ENCODE measurements at places on chromosomes 4 and X.
A peak's percentile ranks its signal among the peaks of the same experiment; 100 is the strongest.

DNA sequence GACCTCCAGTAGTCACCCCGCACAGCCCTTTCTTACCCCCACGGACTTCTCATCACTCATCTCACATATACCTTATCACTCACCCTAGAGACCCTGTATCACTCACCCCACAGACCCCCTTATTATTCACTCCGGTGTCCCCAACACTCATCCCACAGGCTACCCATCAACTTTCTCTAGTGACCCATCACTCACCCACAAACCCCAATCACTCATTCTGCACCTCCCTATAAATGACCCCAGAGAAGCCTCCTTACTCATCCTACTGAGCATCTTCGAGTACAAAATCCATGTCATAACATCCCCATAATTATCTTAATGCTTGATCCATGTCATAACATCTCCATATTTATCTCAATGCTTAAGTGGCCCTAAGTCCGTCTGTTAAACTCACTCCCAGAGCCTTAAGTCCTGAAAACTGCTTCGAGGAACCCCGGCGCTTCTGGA is 934 bp downstream of the ZNF41 start:
- DNase-seq = no peak

- no peak for DNase-seq
Measured at GRCh38 chr4:6768539-6768905, 14.0 kb upstream of the KIAA0232 start.

GRCh38 chr4:41360921-41361793 is 104.4 kb downstream of the UCHL1 start:
- no peak for DNase-seq

GRCh38 chrX:40174001-40174853 is 76.5 kb upstream of the BCOR start:
- no peak for DNase-seq

DNA sequence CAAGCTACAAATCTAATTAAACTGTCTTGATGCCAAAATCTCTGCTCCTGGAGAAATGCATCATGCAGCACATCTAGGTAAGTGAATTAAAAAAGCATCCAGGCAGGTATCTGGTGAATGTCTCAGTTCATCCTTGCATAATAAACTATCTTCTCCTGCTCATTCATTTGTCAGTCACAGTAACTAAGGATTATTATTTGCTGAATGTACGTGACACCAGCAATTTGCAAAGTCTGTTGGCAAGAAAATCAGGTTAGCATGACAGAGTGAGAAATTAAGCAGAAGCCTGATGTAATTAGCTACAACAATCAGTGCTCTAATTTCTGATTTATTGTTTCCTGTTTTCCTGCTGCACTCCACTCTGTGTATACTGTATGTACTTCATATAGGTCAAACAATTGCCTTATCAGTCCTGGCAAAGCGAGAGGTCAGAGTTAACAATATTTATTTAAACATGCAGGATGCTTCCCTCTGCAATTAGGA is 213.6 kb downstream of the FBXO8 start:
- no peak for DNase-seq

- peak; percentile 71 for DNase-seq
Measured at GRCh38 chr4:87026800-87027495, 92.1 kb downstream of the AFF1 start.

GRCh38 chr4:69984030-69984443 is 11.7 kb upstream of the STATH start:
- DNase-seq = no peak

- DNase-seq = no peak
Measured at GRCh38 chrX:97609938-97610337, 726.2 kb downstream of the RPA4 start.

DNA sequence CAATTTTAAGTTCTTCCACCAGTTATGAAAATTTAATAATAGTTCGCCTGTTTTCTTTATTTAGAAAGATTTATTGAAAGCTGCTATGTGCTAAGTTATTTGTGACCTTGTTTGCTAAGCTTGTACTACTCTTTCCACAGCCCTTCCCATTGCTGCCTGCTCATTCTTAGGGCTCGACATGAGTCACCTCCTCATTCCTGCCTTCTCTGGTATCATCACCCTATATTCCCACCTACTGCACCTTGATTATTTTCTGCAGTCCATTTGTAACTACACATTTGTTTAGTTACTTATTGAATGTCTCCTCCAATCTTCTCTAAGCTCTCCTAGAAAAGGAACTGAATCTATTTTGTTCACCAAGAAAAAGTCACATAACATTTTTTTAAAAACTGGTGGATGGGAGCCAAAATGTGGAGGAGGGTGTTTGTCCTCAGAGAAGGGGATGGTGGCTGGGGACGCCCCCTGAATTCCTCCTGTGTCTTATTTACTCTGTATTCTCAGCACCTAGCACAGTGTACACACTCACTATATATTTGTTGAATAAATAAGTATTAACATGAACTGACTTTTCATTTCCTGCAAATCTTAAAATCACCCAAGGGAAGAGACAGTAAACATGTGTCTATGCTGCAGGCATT is 3.7 kb upstream of the RAB9A start:
- no peak for DNase-seq

GRCh38 chr4:159024266-159024665 is 78.6 kb upstream of the RAPGEF2 start:
- DNase-seq = no peak

DNA sequence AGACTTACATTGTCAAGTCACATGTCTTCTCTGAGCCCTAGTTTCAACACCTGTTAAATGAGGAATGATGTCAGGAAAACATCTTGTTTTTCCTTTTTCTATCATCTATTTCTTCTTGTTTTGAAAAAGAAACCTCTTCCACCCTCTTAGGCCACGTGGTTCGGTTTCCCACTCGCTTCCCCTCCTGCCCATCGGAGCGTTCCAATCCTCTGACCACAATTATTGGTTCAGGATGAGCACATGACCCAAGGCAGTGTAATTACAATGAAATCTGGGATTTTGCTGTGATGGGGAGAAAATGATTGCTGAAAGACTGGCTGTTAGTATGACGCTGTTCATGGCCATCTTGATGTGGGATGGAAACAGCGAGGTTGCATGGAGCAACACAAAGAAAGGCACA is 186.7 kb downstream of the UNC5C start:
- no peak for DNase-seq

DNA sequence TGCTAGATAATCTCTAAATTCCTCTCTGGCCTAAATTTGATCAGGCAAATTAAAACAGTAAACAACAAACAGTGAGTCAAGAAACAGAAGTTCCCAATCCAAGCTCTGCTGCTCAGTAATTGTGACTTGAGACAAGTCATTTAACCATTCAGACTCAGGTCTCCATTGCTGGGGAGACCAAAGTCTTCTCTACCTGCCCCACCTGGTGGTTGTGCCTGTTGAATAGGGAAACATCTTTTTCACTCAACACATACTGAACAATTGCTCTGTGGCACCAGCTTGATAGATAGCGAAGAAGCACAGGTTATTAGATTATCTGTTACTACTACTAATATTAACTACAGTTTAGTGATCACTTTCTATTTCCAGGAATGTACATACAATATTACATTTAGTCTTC is 112.1 kb upstream of the EOLA2 start:
- DNase-seq = peak; percentile 9

DNA sequence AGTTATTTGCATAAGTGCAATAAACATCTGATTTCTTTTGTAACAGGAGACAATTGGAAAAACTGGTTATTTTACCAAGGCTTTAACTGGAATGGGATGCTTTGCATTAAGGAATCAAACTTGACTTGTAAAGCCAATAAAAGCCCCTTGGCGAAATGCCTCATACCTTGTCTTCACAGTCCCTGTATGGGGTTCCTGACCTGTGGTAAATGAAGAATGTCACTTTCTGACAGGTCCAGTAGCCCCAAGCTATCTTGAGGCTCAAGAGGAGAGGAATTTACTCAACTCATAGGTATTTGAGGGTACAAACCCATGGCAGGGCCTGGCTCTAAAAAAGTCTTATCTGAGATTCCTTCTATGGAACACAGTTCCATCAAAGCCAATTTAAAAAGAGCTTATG is 78.0 kb downstream of the ACOX3 start:
- DNase-seq = no peak

- DNase-seq = no peak
Measured at GRCh38 chr4:100797791-100798190, 280.0 kb upstream of the EMCN start.

- DNase-seq = peak; percentile 27
Measured at GRCh38 chr4:171812665-171813525, at the start of gene GALNTL6. TSS of gene GALNTL6 (plus strand) at chr4:171813404.

DNA sequence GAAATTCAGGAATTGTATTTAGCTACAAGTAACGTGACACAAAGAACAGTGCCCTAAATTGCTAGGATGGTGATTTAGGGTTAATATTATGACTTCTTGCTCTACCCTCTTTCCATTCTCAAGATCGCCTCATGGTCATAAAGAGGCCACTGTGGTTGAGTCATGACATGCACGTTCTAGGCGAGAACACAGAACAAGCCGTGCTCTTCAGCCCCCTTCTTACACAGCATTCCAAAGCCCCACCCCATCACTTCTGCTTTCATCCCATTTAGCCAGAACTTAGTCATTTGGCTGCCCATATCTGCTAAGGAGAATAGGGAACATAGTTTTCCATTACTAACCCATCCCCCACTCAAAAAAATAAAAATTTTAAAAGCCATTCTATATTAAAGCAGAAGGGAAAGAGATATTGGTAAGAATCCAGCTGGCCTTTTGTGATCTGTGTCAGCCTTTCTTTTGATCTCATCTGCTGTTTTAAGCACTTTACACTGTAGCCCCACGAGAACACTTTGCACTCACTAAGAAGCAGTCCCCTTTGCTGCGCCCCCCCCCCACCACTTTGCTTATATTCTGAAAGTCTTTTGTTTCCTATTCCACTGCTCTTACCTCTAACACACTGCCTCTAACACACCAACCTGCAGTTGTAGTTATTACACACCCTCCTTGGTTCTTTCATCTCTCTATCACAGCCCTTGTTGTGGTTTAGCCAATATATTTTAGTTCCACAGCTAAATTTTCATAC is 28.4 kb downstream of the NPNT start:
- no peak for DNase-seq

DNA sequence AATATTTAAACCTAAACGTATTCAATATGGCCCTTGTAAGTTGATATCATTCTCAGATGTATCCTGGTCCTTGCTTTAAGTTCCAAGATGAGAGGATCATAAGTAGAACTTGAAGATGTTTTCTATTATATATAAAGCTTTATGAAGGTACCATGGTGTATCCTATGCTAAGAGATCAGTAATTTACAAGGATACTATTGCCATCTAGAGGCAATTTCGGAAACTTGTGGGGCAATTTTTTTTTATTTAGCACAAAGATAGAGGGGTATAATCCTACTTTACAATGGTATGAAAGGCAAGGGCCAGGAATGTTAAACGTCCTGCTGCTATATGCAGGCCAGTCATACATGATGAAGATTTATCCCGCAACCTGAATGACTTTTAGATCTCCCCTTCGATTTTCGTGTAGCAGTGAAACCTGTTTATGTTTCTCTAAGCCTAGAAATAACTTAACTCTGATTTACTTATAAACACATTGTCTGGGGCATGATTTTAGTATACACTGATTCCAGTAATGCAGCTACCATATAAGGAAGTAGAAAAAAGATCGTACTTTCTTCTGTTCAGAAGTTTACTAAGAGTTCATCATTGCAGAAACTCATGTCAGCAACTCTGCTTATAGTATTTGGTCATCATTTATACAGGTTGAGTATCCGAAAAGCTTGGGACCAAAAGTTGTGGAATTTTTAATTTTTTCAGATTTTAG is 2.6 kb downstream of the SLC25A31 start:
- peak; percentile 65 for DNase-seq

GRCh38 chr4:143084566-143084965 is 100.2 kb upstream of the USP38 start:
- DNase-seq = no peak

DNA sequence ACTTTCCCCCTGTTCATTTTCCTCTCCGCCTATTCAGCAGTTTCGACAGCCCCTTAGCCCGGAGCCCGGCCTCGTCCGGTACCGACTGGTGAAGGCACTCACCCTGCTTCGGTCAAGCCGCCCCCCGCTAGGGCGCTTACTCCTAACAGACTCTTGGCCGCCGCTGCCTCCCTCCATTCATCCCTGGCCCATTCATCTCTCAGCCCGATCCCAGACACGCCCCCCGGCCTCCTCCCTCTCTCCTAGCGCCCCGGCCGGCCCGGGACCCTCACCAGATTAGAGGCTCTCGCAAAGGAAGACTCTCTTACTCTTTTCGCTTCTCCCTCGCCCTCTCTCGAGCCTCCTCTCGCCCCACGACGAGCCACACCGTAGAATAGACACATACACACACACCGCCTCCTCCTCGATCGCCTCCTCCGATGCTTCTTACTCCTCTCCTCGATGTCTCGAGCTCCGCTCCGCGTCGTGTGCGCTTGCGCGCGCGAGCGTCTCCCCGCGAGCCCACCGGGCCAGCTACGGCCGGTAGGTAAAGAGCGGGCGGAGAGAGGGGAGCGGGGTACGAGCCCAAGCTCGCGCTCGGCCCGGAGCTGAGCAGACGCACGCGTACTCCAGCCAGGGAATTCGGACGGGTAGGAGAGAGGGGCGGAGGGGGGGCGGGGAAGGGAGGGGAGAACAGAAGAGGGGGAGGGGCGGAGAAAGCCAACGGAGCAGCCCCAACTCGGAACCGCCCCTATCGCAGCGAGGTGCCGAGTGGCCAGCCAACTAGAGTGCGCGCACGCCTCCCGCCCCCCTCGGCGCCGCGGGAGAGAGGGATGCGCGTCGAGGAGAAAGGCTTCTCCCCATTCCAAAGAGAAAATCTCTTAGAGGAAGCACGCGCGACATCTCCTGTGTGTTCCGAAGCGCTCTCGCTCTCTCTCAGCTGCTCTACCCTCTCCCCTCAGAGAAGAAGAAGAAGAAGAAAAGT is at the start of gene WNK3:
Gene WNK3 (minus strand): TSS at position 633 of the 964 bp plus-strand sequence.
- DNase-seq = peak; percentile 45

DNA sequence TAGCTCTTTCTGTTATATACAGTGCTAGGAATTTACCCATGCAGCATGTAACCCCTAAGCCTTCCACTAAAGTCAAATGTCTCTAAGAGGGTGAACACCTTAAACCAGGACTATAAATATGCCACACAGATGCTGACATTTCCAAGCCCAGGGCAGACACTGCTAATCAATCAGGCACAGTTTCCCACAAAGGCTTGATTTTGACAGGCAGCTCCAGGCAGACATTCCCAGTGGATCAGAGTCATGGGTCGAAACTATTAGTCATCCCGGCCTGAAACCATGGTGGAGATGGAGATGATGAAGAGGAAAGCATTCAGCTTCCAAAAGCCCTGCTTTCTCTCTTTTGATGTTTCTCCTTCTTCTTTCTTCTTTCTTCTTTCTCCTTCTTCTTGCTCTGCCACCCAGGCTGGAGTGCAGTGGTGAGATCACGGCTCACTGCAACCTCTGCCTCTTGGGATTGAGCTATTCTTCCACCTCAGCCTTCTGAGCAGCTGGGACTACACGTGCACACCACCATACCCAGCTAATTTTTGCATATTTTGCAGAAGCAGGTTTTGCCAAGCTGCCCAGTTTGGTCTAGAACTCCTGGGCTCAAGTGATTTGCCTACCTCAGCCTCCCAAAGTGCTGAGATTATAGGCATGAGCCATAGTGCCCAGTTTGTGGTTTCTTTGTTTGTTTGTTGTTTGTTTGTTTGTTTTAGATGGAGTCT is 21.0 kb upstream of the SORCS2 start:
- no peak for DNase-seq

GRCh38 chr4:6093671-6094070 is 75.4 kb upstream of the C4orf50 start:
- no peak for DNase-seq

GRCh38 chr4:78417603-78418002 is 134.0 kb upstream of the ANXA3 start:
- no peak for DNase-seq
